ENCODE measurements at places on chromosomes 7 and 10. TPM values are rescaled to one million over a fixed set of nuclear protein-coding genes. Genes with fewer than 3 reads are reported as not detected.

DNA sequence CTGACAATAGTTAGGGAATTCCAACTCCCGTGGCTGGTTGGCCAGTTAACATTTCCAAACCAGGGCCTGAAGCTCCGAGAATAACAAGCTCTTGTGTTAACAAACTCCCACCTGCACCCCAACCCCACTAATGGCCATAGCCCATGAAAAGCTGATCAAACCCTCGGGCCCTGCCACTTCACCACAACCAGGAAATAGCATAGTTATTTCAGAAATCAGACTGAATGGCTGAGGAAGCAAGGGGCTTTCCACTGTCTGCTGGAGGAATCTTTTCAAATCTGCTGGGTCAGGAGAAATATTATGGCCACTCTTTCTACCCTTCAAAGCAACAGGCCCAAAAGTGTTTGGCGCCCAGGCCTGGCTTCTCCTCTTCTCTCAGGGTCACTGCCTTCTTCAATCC, 145.6 kb downstream of the GLCCI1 start:
- DNase-seq: no peak

- no peak for DNase-seq
These were observed 75.2 kb upstream of the PRR15 start for GRCh38 chr7:29488203-29488970.

DNA sequence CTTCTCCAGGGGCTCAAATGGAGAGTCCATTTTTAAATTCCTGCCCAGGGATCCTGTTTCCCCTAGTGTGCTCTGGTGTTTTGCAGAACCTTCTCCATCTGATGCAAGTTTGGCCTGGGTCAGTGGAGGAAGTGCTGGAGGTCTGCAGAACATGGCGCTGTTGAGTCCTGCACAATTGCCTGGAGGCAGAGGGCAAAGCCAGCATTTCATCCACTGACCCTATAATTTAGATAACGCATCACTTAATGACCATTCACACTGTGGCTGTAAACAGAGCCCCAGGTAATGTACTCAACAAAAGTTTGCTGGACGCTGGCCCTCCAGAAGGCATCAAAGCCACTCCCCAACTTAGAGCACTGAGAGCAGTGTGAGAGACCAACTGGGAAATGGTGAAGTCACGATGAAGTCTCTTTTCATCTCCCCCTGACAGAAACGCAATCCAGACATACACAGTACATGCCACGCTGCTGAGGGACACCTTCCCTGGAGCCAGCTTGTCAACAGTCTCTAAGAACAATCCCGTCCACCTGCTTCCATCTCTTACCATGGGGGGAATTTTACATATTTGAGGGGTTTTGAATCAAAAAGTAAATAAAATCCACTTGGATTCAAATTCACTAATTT, 13.4 kb downstream of the C10orf71 start:
- no peak for DNase-seq

DNA sequence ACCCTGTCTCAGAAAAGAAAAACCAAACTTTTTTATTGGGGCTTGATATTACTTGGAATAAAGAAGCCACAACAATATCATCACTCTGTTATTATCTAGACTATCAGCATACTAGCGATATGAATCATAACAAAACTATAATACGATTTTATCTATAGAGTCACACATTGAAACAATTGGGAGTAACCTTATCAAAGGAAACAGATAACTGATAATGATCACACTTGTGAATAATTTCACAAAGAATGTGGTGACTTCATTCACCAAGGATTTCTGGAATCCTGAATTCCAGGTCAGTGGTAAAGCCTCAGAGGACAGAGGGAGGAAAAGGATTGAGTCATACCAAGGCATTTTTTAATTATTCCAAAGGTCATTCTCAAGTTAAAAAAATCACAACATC, 32.1 kb upstream of the NMT2 start:
- DNase-seq: no peak

- DNase-seq: no peak
These were observed 74.2 kb downstream of the MALSU1 start for GRCh38 chr7:23373151-23374004.

DNA sequence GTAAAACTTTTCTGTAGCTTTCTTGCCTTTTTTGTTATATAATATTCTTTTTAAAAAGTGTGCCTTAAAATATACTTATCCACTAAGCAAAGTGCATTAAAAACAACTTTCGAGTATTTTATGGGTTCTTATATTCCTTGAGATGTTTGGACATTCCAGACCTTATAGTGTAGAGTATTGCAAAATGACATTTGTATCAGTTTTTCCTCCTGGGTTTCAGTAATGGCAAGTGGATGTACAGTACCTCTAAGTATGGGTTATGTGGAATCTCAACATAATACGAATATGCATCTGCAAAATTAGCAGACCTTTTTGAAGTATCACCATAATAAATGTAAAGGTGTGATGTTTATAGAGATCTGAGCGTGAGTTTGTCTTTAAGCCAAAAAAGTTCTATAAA, 2.7 kb downstream of the CDK13 start:
- DNase-seq: no peak

- DNase-seq: peak; percentile 51
These were observed 87.9 kb downstream of the RNF216 start for GRCh38 chr7:5693529-5693928.

DNA sequence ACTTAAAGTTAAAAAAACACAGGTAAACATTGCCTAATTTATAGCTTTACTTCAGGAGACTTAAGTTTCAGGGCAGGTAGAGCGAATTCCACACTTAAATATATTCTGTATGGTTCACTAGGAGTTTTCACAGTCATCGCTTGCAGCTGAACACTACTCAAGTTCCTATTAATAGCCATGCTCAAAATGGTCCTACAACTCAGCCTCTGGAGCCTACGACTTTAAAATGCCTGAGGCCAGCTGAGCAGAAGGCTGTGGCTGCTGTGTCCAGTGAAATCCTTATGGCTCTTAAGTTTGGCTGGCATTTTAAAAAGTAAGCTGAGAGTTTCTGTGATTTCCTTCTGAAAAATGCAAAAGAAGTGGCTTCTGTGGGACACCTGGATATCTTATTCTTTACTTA, 105.4 kb upstream of the GLI3 start:
- DNase-seq: no peak

- DNase-seq: no peak
These were observed 57.0 kb downstream of the LRRN3 start for GRCh38 chr7:111147708-111148533.

GRCh38 chr10:33117816-33118215, 159.8 kb upstream of the ITGB1 start:
- DNase-seq: no peak

DNA sequence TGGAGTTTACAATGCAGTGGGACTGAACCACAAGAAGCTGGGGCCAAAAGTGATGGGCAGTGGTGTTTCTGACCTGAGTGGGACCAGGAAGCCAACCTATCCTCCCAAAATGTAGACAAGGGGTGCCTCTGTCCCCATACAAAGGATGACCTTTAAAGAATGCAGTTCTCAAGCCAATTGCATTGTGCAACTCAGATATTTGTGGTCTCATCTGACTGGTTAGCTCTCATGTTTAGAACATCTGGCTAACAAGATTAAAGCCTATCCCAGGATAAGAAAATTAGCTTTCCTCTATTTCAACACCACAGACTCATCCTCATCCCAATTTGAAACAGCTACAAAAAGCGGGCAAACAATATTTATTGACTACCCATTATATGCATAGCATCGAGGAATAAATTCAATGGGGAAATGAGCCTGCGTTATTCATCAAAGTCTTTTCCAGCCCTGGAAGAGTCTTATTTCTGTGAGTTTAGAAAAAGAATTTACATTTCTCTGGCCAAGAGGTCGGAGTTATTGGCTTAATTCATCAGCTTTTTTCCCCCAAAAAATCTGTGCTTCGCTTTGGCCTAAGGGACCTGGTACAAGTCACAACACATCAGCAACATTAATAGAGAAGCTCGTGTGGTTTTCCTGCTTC, 26.7 kb downstream of the ELMO1 start:
- peak; percentile 21 for DNase-seq

GRCh38 chr7:68043546-68043945, 1046.9 kb downstream of the TYW1 start:
- no peak for DNase-seq

Gene PLXNA4
- total RNA-seq: 16.5 TPM

Gene CTAGE6
- not detected for total RNA-seq

Gene CFAP43
- 4.4 TPM for total RNA-seq

Gene BCCIP
- 14.1 TPM for total RNA-seq

Gene CYP26C1
- total RNA-seq: 0.41 TPM

Gene INMT
- 6.5 TPM for total RNA-seq

Gene HNRNPH3
- 30.0 TPM for total RNA-seq

Gene LRGUK
- total RNA-seq: not detected
